ENCODE measurements at places on chromosomes 12 and 14. TPM values are rescaled to one million over a fixed set of nuclear protein-coding genes. Genes with fewer than 3 reads are reported as not detected.

ACVRL1 gene
- not detected for total RNA-seq

B4GALNT1 gene
- total RNA-seq = 0.61 TPM

TOMM20L gene
- not detected for total RNA-seq

ANO4 gene
- total RNA-seq = not detected

KRT73 gene
- 0.20 TPM for total RNA-seq

TAS2R50 gene
- total RNA-seq = 0.63 TPM

OR10G3 gene
- not detected for total RNA-seq

NPFF gene
- total RNA-seq = not detected

KLRF1 gene
- not detected for total RNA-seq

GPX2 gene
- not detected for total RNA-seq

ALG10 gene
- total RNA-seq = 20.3 TPM

PZP gene
- total RNA-seq = not detected

HOXC5 gene
- not detected for total RNA-seq

DNA sequence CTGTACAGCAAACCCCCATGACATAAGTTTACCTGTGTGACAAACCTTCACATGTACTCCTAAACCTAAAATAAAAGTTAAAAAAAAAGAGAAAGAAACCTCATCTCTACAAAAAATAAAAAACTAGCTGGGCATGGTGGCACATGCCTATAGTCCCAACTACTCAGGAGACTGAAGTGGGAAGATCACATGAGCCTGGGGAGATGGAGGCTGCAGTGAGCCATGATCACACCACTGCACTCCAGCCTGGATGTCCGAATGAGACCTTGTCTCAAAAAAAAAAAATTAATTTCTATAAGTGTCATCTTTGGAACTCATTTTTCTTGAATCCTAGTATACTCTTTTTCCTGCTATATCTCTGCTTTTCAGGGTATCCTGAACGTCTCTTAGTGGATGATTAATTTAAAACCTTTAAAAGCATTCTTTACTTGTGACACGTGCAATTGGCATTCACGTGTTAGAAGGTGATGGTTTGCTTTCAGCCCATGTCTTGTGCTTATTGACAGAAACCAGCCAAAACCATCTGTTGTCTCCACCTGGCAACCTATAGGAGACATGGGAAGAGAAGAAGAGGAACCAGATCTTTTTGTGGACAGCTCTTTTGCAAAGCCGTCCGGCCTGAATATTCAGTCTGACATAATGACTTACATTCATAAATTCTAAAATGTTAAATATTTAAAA, 30.6 kb upstream of the PPFIBP1 start:
- no peak for DNase-seq

GRCh38 chr14:55884819-55885218, 233.4 kb upstream of the PELI2 start:
- no peak for DNase-seq

DNA sequence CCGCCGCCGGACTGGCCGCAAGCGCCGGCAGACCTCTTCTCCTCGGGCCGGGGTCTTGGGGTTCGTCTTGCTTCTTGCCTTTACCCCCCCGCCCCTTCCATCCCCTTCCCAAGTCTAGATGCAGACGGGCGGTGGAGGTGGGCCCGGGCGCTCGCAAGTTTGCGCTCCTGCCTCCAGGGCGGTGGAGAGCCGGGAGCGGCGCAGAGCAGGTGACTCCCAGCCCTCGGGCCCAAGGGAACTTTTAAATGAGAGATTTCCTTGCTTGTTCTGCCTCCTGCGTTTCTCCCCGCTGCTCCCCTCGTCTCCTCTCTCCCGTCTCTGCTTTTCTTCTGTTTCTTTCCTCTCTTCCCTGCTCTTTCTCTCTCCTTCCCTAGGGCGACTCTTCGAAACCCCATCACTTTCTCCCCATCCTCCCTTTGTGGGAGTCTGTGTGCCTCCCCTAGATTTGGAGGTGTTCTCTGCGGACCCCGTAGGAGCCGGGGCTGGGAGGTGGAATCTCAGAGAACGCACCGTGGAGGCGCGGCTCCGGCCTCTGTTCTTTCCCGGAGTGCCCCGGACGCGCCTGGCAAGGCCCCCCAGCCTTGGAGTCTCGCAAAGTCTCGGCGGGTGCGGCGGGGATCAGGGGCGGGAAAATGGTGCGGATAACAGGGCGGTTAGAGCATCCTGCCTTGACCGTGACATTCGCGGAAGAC, 114.7 kb upstream of the MYL2 start:
- DNase-seq = no peak

DNA sequence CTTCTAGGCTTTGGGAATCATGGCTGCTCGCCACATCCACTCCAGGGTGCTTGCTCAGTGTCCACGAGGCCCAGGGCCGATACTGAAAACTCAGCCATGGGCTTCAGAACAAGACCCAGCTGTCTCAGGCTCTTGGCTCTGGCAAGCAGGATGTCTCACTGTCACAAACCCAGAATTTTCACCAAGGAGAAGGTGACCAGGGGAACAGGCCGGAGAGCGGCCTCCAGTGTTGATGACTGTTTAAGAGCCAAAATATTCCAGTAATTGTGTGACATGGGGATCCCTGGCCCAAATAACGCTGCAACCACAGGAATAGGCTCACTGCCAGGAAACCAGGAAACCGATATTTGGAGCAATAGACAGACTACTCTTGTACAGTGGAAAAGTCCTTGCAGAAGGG, 9.8 kb upstream of the SERPINA5 start:
- DNase-seq = no peak

DNA sequence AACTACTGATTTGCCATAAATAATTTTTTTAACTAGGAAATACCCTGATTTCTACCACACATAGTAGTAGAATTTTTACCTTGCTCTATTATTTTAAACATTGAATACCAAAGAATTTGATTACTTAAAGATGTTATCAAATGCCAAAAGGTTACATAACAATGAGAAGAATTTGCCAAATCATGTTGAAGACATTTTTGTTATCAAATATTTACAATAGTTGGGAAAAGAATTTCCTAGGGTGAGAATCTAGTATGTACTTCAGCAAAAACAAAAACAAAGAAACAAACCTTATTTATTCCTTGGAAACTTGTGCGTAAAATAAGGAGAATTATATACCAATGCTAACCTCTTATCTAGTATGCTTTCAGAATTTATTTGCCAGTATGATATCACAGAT, 107.2 kb downstream of the SCAF11 start:
- DNase-seq = no peak

DNA sequence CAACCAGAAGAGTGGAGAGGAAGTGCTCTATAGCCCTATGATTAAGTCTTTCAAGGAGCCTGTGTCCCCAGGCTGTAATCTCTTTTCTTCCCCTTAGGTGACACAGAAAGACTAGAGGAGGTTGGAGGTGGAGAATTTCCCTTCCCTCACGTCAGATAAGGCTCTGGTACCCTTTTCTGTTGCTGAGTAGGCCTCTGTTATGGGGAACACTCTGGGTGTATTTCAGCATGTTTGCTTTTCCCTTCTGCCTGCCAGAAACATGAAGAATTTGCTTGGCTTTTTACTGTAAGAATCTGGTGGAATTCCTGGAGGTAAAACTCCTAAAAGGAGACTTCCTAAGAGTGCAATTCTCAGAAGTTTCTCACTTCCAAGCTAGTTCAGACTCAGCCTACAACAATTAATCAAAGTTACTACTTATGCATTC, 58.3 kb downstream of the SIX1 start:
- DNase-seq = no peak

GRCh38 chr14:85205875-85206274, 324.1 kb upstream of the FLRT2 start:
- no peak for DNase-seq

- DNase-seq = no peak
Observed at GRCh38 chr12:15851045-15851620, 31.1 kb upstream of the STRAP start.

DNA sequence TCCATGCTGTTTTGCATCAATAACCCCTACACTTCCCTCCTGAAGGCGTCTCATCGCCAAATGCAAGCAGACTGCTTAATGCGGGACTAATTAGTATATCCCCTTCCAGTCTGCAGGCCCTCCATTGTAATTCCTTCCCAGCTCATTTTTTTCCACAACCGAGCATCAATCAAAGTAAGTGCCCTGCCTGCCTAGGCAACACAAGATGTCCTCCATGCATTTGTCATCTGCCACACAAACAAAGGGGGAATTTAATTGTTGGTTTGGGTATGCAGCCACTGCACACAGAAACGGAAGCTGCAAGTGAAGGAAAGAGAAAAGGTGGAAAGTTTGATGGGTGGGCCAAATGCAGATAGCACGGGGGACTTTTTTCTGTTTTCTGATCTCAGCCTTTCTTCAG, 168.0 kb downstream of the EGLN3 start:
- no peak for DNase-seq

- DNase-seq = no peak
Observed at GRCh38 chr14:64253672-64254071, 40.5 kb downstream of the ESR2 start.

- no peak for DNase-seq
Observed at GRCh38 chr12:92927436-92928281, 1.4 kb downstream of the EEA1 start.

GRCh38 chr14:49882826-49883694, 9.8 kb upstream of the ARF6 start:
- DNase-seq = no peak

DNA sequence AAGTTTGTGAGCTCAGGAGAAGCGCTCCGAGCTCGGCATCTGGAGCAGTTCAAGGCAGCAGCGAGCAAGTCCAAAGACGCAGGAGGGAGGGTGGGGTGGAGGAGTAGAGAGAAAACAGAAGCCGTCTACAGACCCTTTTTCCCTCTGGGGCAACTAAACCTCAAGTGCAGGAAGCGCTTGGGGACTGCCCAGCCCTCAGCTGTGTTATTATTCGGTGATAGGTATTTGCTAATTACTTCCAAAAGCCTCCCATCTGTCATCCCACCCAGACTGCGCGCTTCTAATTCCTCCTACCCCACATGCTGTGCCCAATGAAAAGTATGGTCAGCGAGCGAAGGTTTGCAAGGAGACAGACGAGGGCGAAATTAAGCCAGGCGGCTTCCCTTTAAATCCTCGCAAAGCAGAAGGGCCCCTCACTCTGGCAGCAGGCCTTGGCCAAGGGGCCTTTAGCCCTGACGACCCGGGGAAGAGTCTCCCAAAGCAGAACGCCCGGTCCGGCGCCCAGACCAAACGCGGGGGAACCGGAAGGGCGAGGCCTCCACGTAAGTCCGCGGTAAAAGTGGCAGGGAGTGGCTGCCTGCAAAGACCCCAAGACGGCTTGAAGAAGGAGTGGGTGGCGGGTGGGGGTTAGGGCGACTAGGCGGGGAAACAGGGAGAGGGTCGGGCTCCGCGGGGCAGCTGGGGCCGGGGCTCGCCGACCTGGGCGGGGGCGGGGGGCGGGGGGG, 507 bp upstream of the CD9 start:
- DNase-seq = no peak

- DNase-seq = no peak
Observed at GRCh38 chr12:30748147-30748546, 6.6 kb downstream of the CAPRIN2 start.

GRCh38 chr14:92990456-92991430, 67.8 kb downstream of the CHGA start:
- no peak for DNase-seq

DNA sequence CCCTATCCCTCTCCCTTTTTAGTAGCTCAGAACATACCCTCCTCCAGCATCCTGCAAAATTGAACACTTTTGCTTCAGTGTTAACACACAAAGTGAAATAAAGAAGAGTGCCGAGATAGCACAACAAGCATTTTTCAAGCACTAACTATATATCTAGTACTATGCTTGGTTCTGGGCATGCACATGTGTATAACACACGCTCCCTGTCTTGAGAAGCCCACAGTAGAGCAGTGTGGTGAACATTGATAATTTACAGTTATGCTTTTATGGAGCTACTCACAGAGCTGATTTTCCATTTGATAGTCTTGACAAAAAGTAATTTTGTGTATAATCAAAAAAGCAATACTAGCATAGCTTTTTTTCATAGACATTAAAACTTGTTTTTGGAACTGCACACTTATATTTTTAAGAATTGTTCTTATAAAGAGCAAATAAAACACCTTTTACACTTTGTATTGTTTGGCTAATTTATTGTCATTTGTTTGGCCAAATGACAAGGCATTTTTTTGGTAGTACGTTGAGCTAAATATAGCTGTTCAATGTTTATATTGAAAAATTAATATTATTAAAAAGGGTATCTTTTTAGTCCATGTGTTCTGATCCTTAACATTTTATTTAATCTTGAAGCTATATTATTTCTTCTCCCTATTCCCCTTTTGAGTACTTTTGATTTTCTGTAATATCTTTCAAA, 39.7 kb downstream of the LEMD3 start:
- DNase-seq = no peak

- DNase-seq = no peak
Observed at GRCh38 chr12:9888665-9889273, 7.5 kb downstream of the KLRF2 start.
